ENCODE measurements at places on chromosomes 5 and 9. TPM values are rescaled to one million over a fixed set of nuclear protein-coding genes. Genes with fewer than 3 reads are reported as not detected.

Gene TMEM38B
- total RNA-seq: 49.1 TPM

- DNase-seq: no peak
Measured at GRCh38 chr9:27428551-27428950, 95.5 kb upstream of the IFNK start.

Gene ADGRV1
- total RNA-seq: 0.86 TPM

DNA sequence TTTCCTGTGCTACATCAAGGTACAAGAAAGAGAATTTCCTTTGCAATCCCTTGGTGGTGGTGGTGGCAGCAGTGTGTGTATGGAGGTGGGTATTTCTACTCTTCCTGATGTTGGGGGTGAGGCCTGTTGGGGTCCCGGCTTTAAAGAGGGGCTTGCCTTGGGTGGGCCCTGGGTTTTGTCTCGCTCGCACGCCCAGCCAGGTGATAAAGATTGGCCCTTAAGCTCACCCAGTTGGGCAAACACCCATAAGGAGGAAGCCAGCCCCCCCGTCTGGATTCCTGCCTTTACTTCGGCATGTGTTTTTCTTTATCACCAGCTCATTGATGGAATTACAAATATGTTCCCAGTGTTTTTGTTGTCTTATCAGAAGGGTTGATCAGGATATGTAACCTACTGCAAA, 16.0 kb upstream of the SARDH start:
- DNase-seq: no peak

- no peak for DNase-seq
Measured at GRCh38 chr9:134007571-134007970, 15.4 kb upstream of the VAV2 start.

Gene CCIN
- not detected for total RNA-seq

Gene CRB2
- total RNA-seq: not detected

DNA sequence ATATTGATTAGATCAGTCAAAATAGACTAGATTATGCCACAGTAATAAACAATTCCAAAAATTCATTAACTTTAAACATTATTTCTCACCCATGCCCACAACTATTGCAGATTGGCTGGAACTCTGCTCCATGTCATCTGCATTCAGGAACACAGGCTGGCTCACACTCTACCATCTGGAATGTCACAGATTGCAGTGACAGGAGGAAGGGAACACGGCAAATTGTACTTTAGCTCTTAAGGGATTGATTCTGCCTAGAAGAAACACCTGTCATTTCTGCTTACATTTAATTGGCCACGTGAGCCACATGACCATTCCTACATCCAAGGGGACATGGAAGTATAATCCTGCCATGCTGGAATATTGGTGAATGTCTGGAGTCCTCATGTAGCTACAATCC, 54.4 kb downstream of the ATPSCKMT start:
- DNase-seq: no peak

DNA sequence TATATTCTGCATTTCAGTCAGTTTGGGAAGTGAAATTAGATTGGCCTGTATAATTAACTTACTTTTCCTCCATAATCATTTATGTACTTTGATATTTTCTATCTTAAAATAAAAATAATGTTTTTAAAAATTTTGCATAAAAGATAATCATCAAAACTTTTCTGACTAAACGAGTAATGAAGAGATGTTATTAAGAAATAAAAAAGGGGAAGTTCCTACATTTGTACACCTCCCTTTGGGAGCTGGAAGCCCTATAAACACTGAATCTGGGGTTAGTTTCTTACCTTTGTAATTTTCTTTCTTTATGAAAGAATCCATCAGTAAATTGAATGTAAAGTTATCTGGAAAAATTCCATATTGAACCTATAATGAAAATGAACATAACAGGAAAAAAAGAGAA, 86.2 kb downstream of the MRPS27 start:
- no peak for DNase-seq

GRCh38 chr5:9318031-9318430, 227.8 kb downstream of the SEMA5A start:
- no peak for DNase-seq

DNA sequence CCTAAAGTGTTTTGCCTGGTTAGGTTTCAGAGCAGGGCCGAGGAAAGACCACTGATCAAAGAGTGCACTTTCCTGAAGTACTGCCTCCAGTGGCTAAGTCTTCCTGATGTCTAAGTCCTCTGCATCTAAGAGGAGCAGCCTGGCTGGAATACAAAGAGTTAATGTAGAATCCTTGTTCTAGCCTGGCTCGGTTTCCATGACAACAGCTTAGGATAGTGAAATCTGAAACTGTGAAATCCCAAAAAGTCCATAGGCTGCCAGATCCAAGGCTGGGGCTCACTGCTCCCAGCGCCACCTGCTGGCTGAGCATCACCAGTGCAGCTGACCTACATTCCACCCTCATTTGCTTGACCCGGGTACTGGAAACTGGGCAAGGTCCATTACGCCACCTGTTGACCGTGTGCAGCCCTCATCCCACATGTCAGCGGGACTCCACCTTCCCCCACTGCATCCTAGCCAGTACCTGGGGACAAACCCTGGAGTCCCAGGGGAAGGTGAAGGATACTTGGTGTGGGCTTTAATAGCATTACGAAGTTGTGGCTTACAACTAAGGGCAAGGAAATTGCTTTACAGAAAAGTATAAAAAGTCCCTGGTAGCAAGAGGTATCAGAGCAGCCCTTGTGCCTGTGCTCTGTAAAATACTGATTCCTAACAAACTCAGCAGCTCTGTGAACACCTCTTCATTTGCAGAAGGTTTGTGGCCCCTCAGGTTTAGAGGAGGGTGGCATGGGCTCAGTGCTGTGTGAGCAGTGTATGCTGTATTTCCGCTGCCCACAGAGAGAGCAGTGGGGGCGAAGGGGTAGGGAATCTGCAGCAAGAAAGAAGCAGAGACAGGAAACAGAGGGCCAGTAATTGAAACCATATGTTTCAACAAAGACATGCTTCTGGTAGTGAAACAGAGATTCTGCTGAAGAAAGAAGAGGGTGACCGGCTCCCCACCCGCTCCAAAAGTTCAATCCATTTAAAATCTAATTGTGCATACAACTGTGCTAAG, 36.0 kb downstream of the PCDHGC5 start:
- peak; percentile 91 for DNase-seq

DNA sequence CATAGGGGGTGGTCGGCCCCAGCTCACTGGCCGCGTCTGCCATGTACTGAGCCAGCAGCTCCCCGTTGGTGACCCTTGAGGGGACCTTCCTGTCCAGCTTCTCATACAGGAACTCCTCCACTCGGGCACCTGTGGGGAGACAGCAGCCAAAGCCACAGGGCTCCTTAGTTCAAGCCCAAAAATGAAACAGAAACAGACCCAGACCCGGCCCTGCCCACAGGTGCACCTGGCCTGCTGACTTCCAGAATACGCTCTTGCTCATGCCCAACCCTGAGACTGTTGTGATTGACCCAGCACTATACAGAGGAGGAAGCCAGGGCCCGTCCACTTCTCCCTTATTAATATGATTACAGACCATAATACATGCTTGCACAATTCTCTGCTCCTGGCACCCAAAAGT, 7.0 kb downstream of the SH3GLB2 start:
- DNase-seq: no peak

- no peak for DNase-seq
Measured at GRCh38 chr9:138094028-138094427, 216.4 kb downstream of the CACNA1B start.

Gene OTP
- total RNA-seq: not detected

DNA sequence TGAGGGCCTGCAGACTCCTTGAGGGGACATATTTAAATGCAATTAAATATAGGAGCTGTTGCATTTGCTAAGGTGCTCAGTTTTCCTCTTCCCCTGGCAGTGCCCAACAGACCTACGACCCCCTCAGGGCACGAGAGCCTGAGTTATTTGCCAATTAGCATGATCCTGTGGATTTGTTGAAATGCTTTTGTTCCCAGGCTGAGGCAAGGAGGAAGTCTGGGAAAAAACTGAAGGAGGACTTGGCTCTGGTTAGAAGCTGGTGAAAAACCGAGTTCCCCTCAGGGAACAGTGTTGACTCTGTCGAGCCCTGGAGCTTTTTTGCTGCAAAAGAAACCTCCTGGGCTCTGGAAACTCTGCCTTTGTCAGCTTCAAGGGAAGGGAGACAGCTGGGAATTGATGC, 103.6 kb upstream of the SHB start:
- DNase-seq: no peak

Gene SHC3
- total RNA-seq: 0.59 TPM

GRCh38 chr5:34918025-34918424, 2.5 kb downstream of the BRIX1 start:
- no peak for DNase-seq

- DNase-seq: no peak
Measured at GRCh38 chr9:136371533-136371880, 2.0 kb downstream of the CARD9 start.

DNA sequence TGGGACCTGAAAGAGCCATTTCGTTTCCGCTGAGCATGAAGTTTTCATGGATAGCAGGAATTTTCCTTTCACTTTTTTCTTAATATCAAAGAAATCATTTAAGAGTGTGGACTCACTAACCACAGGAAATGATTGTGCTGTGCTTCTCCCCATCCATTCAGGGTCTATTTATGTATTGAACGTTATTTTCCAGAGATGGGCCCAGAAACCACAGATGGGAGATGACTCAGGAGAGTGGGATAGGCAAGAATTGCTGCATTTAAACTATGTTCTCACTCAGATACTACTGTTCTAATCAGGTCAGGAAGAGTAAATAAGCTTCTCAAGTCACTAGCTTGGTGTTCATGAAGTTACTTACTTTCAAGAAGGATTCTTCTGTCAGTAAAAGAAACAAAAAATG, 763.8 kb downstream of the DTWD2 start:
- DNase-seq: no peak

Gene PCDHB14
- total RNA-seq: 4.0 TPM

DNA sequence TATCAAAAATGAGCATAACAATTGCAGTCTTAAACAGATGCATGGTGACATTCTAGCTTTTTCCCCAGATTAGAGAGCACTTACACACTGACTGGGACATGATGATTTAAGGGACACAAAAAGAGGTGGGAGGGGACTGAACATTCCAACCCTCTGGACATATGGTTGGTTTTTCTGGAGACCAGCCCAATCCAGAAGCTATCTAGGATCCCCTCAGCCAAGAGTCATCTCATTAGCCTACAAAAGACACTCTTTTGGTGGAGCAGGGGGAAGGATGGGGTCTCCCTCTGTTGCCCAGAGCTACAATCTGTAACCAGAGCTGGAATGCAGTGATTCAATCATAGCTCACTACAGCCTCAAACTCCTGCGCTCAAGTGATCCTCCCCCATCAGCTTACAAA, 97.3 kb upstream of the IQGAP2 start:
- DNase-seq: no peak

DNA sequence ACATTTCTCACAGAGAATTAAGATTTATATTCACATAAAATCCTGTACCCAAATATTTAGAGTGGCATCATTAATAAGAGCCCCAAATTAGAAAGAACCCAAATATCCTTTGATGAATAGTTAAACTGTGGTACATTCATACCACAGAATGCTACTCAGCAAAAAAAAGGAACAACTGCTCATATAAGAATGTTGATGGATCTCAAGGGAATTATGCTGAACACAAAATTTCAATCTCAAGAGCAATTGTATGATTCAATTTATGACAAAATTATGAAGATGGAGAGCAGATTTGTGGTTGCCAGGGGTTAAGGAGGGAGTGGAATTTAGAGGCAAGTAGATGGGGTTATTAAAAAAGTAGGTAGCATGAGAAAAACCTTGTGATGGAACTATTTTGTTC, 4.5 kb upstream of the PAIP1 start:
- DNase-seq: no peak

Gene BHMT
- total RNA-seq: not detected

Gene SLC25A25
- 20.7 TPM for total RNA-seq

DNA sequence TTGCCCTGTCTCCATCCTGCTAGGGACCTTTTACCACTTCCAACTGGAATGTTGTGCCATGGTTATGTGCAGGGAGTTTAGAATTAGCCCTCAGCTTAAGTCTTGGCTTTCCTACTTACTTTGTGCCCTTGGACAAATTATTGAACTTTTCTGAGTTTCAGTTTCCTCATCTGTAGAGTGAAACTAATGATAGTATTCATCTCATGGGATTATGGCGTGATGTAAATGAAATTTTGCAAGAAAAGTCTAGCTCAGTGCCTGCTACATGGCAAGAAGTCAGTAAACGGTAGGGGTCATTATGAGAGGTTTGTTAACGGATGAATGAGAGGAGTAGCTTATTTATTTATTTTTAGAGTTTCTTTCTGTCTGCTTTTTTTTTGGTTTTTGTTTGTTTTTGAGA, 1.8 kb downstream of the MVB12B start:
- DNase-seq: no peak

Gene C9orf153
- total RNA-seq: 0.34 TPM

DNA sequence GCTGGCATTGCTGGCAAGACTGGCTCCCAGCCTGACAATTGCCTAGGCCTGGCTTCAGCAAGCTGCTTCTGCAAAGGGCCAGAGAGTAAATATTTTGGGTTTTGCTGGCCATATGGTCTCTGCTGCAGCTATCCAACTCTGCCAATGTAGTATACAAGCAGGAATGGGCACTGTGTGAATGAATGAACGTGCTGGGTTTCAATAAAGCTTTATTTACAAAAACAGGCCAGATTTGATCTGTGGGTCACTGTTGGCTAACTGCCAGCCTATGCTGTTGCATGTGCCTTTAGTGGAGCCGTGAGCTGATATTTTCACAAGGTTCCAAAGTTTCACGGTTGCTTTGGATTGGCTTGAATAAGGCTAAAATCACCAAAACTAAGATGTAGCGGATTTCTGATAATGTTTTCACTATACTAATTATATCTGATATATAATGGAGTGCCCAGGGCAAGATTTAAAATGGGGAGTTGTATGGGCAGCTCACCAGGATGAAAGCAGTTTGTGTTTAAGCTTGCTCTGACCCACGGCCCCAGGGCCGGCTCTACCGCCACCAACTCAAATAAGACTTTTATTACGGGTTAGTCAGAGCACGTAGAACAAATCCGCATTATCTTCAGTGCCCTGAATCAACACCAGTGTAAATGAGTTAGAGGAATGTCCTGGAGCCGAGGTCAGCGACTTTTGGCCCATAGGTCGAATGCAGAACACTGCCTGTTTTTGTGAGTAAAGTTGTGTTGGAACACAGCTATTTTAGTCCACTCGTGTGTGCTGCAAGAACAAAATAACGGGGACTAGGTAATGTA, 98.6 kb upstream of the DAP start:
- DNase-seq: no peak

Gene FAM221B
- not detected for total RNA-seq

Gene TSSK1B
- not detected for total RNA-seq

Gene SOHLH1
- total RNA-seq: not detected

GRCh38 chr5:88808153-88808552, 74.8 kb downstream of the MEF2C start:
- DNase-seq: no peak
